ENCODE measurements at places on chromosomes 1 and 21. TPM values are rescaled to one million over a fixed set of nuclear protein-coding genes. Genes with fewer than 3 reads are reported as not detected.

The FAM72C gene
- total RNA-seq: 10.2 TPM

The CGN gene
- 0.93 TPM for total RNA-seq

The FCGR3A gene
- total RNA-seq: not detected

The SPRR2A gene
- not detected for total RNA-seq

The EPHA8 gene
- not detected for total RNA-seq

The C1orf167 gene
- total RNA-seq: not detected

The TGFB2 gene
- total RNA-seq: 65.5 TPM

The CFHR5 gene
- not detected for total RNA-seq

The ZMYND12 gene
- total RNA-seq: not detected

The MSH4 gene
- total RNA-seq: 0.05 TPM

The SPRR2G gene
- not detected for total RNA-seq

The DCST1 gene
- total RNA-seq: not detected

The RGSL1 gene
- total RNA-seq: not detected

The SRSF4 gene
- 31.3 TPM for total RNA-seq

The ASPM gene
- total RNA-seq: 77.6 TPM

The BTBD8 gene
- 3.4 TPM for total RNA-seq

The RAD54L gene
- total RNA-seq: 8.5 TPM

The PADI3 gene
- total RNA-seq: 2.1 TPM

The ODF2L gene
- 19.6 TPM for total RNA-seq

The MROH9 gene
- not detected for total RNA-seq

The CLDN17 gene
- not detected for total RNA-seq

The ST6GALNAC5 gene
- 0.60 TPM for total RNA-seq

The HSPA6 gene
- total RNA-seq: 1.7 TPM
